ENCODE measurements at places on chromosomes 12 and 14.

DNA sequence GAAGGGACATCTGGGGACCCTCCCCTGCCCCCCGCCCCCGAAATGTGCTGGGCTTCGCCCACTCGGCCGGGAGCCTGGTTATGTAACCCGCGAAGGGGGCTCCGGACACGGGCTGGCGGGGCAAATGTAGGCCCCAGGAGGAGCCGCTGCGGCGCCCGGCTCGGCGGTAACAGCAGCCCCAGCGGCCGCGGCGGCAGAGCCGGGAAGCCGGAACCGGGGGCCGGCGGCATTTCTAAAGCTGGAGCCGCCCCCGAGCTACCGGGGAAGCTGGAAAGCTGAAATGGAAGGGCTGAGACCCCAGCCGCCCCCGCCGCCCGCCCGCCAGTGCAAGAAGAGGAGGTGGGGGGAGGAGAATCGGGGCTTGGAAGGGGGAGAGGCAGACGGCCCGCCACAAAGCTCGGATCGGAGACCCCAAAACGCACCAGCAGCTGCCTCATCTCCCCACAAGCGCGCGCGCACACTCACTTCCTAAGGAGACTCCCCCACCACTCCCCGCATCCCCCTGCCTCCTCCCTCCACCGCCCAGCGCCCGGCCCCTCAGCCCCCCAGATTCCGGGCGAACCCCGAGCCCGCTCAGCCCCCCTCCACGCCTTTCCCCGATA is 1.5 kb downstream of the KDM2B start:
- DNase-seq = no peak

GRCh38 chr14:99177886-99178835 is 93.8 kb downstream of the BCL11B start:
- no peak for DNase-seq

DNA sequence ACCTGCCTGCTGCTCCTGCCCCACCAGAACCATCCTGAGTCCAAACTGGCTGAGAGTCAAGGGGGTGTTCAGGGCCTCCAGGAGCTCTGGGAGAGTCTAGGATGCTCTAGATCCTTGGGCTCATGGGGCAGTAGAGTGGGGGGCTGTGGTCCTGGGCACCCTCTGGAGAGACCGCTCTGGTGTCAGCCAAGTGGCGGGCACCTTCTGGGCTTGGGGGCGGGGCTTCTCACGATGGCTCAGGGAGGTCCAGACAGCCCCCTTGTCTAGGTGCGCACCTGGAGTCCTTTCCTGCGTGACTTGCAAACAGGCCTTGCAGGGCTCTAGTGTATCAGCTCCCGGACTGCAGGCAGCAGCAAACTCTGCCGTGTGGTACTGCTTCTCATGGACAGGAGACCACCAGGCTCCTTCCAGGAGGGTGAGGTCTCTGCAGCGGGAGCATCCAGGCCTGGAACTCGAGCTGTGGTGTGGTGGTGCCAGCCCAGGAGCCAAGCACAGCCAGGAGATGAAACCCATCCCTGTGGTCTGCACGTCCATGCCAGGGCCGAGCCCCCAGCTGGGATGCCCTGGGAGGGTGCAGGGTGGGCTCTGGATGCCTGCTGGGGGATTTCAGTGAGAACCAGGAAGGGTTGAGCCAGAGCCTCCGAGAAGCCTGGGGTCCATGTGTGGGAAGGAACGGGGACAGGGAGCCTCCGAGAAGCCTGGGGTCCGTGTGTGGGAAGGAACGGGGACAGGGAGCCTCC is 15.0 kb downstream of the PACS2 start:
- no peak for DNase-seq

DNA sequence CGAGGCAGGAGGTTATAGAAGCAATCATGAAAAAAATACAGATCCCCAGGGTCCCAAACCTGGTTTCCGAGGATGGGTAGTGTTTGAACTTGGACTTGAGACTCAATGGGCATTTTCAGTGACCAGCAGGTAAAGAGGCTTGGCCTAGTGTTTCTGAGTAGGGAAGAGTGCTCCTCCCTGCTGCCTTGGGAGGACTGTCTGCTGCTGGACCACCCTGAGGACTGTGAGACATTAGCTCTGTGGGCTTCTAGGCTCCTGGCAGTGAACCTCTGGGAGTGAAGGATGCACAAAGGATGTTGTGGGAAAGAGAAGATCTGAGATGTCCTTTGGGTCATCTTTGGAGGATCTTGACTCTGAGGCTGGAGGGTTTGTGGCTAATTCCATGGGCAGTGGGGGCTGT is 30.5 kb downstream of the ANKRD9 start:
- DNase-seq = no peak

DNA sequence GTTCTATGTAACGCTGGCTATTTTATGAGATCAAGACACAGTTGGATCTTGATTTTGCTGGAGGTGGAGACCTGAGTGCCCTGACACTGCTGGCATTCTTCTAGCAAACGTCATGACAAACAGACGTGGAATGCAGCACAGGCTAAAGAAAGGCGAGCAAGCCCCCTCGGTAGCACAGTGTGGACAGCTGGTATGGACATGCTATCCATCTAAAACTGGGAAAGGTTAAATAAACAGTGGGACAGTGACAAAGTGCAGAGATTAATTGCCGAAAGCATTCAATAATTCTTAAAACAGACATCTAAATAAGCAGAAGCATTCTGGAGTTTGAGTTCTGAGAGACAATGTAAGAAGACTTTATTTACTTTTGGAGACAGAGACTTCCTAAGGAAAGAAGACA is 237.2 kb downstream of the FBXL14 start:
- no peak for DNase-seq

GRCh38 chr12:72876092-72876491 is 603.9 kb downstream of the TRHDE start:
- no peak for DNase-seq

- no peak for DNase-seq
Measured at GRCh38 chr14:67729072-67729885, 27.6 kb downstream of the RDH12 start.

GRCh38 chr12:30826276-30826675 is 71.5 kb upstream of the CAPRIN2 start:
- DNase-seq = no peak

- DNase-seq = no peak
Measured at GRCh38 chr12:22635812-22636211, 10.8 kb downstream of the ETNK1 start.

DNA sequence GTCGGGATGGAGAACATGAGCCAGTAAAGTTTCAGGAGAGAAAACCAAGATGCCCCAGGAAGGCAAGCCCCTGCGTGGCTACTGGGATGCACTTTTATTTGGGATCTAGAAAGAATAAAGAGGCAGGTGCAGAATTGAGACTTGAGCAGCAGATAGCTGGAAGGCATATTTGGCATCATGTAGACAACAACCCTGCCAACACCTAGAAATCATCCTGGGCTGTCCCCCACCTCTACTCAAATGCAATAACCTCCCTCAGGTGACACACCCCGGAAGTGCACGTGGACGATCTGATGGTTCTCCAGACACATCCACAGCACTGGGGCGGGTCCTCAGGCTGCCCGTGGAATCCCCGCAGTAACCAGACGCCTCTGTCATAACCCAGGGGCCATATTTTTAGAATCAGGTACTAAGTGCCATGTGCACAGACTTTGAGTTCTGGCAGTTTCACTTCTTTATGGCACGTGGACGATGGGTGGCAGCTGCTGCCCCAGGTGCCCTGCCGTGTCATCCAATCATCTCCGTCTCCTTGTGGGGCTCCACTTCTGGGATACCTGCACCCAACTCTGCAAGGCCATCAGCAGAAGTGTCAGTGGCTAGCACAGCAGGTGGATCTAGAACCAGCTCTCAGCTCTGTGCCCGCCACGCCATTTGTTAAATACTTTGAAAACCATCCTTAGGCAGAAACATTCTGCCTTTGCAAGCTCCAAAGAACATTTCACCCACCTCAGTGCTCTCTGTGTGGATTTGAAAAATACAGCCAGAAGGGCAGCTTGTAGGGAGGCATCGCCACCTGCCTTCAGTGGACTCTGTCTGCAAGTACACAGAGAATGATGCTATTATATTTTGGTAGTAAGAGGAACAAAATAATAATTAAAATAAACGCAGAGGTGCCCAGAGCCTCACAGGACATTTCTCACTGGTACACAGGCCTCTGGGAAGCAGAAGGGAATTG is 771.7 kb upstream of the TMEM132C start:
- no peak for DNase-seq

DNA sequence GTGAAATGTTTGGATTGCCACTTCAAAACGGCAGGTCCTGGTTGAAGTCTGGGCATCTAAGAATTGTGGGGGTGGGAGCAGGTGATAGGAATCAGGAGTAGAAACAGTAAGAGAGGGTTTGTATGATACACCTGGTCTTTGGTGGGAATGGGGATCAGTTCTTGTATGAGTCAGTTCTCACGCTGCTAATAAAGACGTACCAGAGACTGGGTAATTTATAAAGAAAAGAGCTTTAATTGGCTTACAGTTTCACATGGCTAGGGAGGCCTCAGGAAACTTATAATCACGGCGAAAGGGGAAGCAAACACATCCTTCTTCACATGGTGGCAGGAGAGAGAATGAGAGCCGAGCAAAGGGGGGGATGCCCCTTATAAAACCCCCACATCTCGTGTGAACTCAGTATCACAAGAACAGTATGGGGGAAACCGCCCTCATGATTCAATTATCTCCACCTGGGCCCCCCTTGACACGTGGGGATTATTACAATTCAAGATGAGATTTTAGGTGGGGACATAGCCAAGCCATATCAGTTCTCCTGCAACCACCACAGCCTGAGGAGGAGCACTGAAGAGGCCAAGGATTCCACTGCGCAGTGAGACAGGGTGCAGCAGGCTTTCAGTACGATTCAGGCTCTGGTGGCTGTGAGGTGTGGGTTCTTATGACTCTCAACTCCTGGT is 52.1 kb downstream of the DRAM1 start:
- no peak for DNase-seq

- no peak for DNase-seq
Measured at GRCh38 chr14:73816393-73816816, 35.2 kb upstream of the PTGR2 start.

DNA sequence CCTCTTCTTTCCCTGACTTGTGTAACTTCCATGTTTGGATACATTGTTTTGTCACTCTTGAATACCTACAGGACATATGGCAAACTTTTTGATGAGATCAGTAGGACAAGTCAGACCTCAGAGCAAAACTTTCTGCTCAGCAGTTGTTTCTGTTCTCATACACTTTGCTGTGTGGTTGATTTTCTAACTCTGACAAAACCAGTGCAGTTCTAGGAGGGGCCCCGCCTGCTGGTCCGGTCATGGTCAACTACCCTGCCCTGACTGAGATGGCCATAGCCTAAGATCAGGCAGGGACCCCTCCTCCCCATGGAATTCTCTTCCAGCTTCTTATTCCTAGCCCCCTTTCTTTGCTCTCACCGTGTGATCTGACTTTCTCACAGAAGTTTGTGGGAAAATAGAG is 92.8 kb downstream of the OTOGL start:
- no peak for DNase-seq

DNA sequence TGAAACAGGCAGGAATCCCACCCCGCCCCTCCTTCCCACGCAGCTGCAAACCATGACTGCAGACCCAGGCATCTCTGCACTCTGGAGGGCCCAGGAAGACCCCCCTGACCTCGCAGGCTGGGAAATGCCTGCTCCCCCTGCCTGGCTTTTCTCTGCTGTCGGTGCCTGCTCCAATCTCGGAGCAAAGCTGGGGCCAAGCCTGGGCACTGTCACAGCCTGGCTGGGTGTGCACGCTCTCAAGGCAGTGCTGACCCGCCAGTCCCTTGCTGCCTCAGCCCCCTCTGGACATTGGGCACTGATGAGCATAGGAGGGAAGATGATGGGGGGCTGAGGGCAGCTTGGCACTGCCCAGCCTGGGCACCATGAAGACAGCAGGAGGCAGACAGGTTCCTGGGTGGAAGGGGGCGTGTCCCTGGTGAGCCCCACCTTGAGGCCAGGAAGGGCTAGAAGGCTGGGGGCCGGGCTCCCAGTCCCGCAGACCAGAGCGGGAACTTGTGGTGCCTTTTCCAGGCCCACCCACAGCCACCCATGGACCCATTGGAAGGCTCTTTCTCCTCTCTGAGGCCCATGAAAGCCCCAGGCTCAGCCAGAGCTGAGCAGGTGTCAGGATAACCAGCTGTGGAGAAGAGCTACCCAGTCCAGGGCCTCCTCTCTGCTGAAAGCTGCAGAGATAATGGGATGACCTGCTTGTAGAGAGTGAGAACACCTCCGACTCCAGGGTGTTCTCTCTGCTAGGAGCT is 10.7 kb upstream of the ZNF605 start:
- no peak for DNase-seq

DNA sequence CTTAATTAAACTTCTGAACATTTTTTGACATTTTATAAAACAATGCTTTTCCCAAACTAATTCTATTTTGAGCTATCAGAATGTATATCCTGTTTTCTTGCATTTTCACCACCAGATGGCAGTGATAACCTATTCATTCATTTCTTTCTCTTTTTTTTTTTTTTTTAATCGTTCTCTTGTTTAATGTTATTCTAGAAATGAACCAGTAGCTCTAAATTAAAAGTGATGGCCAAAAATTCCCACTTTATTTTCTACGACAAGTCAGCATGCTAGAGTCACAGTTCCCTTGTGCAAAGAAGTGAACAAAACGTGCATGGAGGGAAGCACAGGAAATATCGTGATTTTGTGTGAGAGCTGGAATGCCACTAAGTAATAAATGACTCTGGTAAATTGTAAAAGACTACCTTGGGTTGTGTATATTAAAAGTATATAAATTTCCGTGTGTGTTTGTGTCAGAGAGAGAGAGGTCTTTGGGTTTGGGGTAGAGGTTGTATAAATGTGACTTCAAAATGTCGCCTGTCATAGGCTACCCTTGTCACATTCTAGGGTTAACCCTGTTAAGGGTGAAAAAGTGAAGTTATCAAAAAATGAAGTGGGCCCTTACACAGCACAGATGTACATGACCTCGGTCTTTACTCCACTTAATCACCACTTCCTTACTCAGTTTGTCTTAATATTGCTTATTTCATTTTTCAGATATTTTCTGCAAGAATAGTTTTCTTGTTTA is 40.4 kb upstream of the LDHB start:
- no peak for DNase-seq

DNA sequence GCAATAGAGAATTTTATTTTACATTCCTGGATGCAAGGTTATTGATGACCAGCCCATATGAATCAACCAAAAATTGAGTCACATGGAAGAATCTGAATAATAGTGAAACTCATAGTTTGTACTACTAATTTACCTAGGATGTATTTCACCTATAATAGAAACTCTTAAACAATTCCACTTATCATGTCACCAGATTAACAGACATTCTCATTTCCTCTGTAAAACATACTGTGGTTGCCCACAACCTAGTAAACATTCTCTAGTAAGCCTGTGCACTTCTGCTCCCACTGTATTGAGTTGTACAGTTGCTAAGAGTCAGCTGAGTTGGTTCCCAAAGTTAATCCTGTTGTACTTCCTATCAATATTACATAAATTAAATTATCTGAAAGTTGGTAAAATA is 196.6 kb upstream of the TMTC1 start:
- DNase-seq = no peak

GRCh38 chr12:92908108-92908507 is 21.0 kb downstream of the EEA1 start:
- no peak for DNase-seq

DNA sequence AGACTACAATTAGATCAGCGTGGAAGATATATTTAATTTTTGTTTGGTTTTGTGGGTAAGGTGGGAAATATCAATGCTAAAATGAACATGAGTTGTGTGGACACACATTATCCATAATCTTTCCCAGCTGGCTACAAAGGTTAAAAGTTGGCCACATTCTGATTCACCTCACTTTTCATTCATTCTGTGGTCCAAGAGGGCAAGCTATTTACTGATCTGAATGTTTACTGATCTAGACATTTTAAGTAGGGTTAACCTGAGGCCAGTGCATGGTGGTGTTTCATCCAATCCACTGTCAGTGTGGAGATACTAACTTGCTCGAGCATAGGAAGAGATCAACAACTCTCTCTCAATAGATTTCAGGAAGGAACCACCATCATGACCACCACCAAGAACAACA is 71.6 kb downstream of the DCAF5 start:
- DNase-seq = no peak
